ENCODE measurements at places on chromosomes 1 and 21. TPM values are rescaled to one million over a fixed set of nuclear protein-coding genes. Genes with fewer than 3 reads are reported as not detected.

The UBE2U gene
- total RNA-seq, result not detected

The FCRL2 gene
- total RNA-seq, result 0.42 TPM

The SPRR2F gene
- not detected for total RNA-seq

The GPR52 gene
- 5.0 TPM for total RNA-seq

The RGS13 gene
- total RNA-seq, result 0.62 TPM

The ASTN1 gene
- total RNA-seq, result 2.2 TPM

The C1orf141 gene
- total RNA-seq, result not detected

The OR2L3 gene
- not detected for total RNA-seq

GRCh38 chr1:73770109-73770905, 427.7 kb downstream of the LRRIQ3 start:
- no peak for DNase-seq

DNA sequence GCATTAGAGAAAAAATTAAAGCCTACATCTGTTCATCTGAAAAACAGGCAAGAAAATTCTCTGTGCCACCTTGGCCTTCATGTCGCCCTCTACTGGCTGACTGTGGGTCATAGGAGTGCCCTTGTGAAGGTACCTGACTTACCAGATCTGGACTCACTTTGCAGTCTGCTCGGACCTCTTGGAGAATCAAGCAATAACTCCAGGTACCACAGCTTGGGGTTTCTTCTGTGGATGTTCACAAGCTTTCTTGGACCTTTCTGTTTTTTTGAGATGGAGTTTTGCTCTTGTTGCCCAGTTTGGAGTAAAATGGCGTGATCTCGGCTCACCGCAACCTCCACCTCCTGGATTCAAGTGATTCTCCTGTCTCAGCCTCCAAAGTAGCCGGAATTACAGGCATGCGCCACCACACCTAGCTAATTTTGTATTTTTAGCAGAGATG, 2.4 kb upstream of the PRAMEF18 start:
- peak; percentile 41 for DNase-seq

GRCh38 chr1:228487336-228488124, at the start of gene RNF187:
Gene RNF187 (plus strand): TSS chr1:228487382.
- peak; percentile 93 for DNase-seq

- DNase-seq, result no peak
These were observed 4.4 kb downstream of the RASAL2 start for GRCh38 chr1:178098262-178098661.

GRCh38 chr1:28136169-28136921, 40.1 kb downstream of the PTAFR start:
- no peak for DNase-seq

GRCh38 chr21:41783476-41784180, 16.8 kb upstream of the RIPK4 start:
- peak; percentile 85 for DNase-seq

GRCh38 chr21:18840239-18840638, 436.7 kb upstream of the TMPRSS15 start:
- DNase-seq, result no peak

GRCh38 chr1:41900603-41901444, 17.9 kb downstream of the HIVEP3 start:
- DNase-seq, result no peak

GRCh38 chr1:236140705-236141446, 1.5 kb upstream of the GPR137B start:
- no peak for DNase-seq

DNA sequence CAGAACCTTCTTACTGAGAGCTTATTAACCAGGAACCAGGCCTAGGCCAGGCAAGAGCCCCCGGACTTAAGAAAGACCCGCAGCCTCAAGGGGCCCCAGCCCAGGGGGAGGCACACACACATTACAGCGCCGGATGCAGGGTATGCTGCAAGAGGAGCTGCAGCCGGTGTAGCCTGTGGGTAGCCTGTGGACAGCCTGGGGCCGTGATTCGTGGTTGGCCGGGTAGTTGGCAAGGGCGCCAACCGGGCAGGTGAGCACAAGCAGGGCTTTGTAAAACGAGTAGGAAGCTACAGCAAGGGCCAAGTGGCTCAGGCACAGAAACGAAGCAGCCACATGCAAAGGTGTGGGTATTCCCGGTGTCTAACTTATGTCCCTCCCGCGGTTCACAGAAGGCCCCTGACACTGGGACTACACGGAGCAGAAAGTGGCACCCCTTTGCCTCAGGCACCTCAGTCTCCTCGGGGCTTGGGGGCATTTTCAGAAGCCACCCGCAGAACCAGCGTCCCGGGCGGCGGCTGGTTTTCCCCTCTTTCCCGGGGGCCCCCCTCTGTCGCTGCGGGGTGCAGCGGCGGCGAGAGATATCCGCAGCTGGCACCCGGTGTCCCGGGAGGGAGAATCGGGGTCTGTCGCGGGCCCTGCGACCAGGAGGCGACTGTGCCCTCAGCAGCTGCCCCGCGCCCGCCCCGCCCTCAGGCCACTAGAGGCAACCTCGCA, 40.8 kb downstream of the KIAA1614 start:
- DNase-seq, result peak; percentile 75

DNA sequence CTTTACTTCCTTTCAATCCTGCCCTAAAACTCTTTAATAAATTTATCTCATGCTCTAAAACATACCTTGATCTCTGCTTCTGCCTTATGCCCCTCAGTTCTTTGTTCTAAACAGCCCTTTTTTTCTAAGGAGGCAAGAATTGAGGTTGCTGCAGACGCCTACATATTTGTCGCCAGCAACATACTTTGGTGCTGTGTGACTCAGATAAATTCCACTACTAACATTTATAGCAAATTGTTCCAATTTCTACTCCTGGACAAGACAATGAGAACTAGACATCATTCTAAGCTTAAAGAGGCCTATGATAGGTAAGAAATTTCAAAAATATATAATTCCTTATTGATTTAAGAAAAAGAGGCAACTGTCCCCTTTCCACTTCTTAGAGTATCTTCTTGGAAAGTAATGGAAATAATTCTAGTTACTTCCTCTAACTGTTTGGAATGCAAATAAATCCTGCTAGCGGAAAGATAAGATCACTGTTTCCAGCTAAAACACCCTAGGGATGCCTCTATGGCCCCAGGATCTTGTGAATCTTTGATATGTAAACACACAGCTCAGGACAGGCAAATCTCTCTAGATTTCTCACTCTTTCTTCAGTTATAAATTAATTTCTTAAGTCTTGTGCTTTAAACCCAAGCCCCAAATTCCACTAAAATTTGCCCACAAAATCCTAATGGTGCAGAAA, 869.1 kb downstream of the KCNT2 start:
- no peak for DNase-seq

- no peak for DNase-seq
These were observed 12.4 kb upstream of the ATP1A1 start for GRCh38 chr1:116360429-116361173.

GRCh38 chr21:21034036-21034435, 35.8 kb downstream of the NCAM2 start:
- no peak for DNase-seq

GRCh38 chr1:24841593-24841992, 88.5 kb downstream of the RUNX3 start:
- no peak for DNase-seq

DNA sequence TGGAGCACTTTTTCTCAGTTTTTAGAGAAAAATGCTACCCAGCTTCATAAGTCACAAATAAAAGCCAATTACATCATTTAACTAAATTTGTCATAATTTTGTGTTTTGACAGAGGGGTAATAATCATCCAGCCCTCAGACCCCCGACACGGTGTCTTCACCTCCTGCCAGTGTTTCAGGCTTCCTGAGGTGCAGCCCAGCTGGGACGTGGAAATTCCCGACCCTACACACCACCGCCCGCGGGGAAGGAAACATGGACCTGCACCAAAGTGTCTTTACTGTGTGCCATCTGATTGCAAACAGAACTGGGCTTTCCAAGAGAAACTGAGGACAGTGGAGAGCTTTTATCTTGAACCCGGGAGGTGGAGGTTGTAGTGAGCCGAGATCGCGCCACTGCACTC, 7.7 kb upstream of the INAVA start:
- DNase-seq, result no peak

DNA sequence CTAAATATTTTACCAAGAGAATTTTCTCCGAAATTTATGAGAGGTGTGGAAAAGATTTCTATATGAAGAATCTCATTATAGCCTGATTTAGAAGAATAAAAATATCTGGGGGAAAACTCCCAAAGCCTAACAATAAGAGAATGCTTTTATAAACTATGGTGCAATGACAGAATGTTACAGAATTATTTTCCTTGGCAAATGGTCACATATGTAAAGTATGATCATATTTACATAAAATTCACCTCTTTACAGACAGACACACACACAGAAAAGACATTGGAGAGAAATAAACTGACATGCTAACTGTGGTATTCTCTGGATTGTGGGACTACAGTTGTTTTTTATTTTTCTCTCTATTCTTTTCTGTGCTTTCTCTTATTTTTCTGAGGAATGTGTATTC, 226.3 kb upstream of the USP24 start:
- no peak for DNase-seq

DNA sequence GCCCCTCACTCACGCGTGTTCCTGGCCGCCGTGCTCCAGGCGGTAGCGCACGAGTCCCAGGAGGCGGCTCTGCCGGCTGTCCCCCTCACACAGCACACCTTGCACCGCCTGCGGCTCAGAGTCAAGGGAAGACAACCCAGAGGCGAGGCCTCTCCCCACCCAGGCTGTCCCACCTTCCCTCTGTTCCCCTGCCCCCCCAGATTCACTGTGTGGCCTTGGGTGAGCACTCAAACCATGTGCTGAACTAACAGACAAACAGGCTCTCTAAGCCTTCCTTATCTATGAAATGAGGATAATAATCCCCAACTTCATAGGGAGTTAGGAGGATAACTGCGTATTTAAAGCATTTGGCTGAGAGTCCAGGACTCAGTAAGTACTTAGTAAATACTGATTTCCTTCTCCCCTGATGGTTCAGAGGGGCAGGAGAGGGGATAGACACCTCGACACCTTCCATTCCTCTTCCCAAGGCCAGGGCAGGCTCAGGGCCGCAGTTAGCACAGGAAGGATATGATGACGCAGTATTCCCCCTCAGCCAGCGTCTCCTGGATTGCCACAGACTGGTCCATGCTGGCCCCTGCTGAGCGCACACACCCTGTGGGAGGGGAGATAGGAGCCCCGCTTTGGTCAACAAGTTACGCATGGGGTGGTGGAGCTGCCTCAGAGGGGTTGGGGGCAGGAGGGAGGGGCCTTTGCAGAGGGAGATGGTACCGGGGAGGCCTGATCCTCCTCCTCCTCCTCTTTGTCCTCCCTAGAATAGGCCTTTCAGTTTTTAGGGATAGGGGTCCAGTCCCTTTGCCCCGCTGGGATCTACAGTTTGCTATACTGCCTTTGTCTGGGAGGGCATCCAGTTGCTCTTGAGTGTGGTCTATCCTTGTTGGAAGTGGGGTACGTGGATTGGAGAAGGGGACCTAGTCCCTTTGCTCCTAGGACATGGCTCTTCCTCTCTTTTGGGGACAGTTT, 830 bp downstream of the INPP5B start:
- DNase-seq, result peak; percentile 73

- DNase-seq, result no peak
These were observed 44.4 kb downstream of the SH3GLB1 start for GRCh38 chr1:86748622-86749373.

DNA sequence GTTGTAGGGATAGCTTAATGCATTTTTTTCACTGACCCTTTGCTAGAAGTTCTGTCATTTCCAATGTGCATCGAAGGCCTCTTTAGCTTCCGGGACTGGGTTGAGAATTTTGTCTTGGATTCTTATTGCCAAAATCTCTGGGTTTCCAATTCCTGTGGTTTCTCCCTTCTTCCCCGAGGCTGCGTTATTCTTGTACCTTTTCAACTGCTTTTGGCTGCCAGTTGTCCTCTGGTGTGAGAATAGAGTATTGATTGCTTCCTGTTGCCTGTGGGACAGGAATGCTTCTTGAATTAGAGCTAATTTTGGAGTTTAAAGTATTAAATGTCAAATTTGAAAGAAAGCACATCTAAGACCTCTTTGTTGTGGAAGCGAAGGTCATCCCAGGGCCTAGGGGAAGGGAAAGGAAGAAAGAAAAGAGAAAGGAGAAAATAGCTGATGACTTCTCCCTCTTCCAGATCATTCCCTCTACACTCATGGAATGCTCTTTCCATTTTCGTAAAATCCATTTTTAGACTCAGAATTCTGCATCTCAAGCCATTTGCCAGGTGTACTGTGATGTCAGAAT, 21.1 kb downstream of the HUNK start:
- DNase-seq, result no peak

DNA sequence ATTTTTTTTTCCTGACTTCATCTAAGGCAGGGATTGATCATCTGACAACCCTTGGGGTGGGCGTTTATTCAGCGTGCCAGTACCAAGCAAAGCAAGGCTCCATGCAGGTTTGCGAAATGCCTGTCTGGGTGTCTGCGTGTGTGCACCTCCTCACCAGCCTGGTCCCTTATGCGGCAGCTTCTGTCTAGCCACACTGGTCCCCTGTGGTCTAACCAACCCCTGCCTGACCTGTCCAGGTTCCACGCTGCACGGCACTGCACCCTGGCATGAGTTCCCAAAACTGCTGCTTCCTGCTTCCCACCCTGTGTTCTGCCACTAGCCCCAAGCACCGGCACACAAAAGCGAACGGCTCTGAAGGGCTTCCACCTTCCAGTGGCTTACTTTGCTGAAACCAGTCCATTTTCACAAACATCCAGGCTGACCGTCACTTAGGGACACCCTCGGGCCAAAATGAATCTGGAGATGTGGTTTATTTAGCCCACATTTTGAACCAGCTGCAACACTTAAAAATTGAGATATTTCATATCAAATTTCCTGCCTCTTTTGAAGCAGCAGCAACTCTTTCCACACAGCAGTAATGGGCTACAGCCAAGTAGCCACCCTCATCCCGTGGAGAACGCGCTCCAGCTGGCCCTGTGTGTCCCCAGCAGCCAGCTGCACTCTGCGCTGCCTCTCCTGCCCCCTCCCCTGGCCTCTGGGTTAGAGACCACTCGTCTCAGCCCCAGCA, 55.7 kb downstream of the HLCS start:
- DNase-seq, result no peak

DNA sequence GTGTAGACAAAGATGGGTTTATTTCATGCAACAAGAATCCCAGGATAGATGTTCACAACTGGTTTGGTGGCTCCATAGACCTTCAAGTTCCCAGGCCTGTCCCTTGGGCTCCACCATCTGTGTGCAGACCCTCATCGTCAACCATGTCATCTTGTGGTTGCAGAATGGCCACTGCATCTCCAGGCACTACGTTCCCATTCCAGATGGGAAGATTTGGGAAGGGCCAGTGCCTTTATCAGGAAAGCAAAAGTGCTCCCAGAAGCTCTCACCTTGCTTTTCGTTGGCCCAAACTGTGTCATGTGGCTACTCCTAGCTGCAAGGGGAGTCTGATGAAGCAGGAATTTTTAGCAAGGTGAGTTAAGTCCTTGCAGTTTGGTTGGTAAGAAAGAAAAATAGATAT, 12.8 kb downstream of the TMCC2 start:
- DNase-seq, result no peak

GRCh38 chr21:36487641-36488307, 7.9 kb upstream of the CLDN14 start:
- peak; percentile 72 for DNase-seq

- no peak for DNase-seq
These were observed 107.9 kb downstream of the LMO4 start for GRCh38 chr1:87436534-87436933.

DNA sequence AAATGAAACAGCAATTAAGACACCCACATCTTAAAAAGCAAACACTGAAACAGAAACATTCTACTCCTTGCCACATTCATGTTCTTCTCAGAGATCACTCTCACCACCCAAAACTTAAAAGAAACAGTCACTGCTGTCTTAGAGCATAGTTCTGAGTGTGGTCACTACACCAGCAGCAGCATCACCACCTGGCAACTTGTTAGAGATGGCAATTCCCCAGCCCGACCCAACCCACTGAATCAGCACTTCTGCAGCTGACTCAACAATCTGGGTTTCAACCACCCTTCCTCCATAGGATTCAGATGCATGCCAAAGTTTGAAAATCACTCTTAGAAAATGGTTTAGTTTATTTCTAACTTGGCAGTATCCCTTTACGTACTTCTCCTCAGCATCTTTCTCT, 126.1 kb downstream of the CDC42BPA start:
- no peak for DNase-seq

Data from ureter (tissue), 1 donor.